ENCODE measurements at places on chromosomes 2 and 18. TPM values are rescaled to one million over a fixed set of nuclear protein-coding genes. Genes with fewer than 3 reads are reported as not detected.

The POTEI gene
- total RNA-seq: not detected

The SERPINB7 gene
- not detected for total RNA-seq

GRCh38 chr2:129711816-129712675 is 267.4 kb upstream of the RAB6C start:
- ATAC-seq: no peak

The UGT1A8 gene
- not detected for total RNA-seq

DNA sequence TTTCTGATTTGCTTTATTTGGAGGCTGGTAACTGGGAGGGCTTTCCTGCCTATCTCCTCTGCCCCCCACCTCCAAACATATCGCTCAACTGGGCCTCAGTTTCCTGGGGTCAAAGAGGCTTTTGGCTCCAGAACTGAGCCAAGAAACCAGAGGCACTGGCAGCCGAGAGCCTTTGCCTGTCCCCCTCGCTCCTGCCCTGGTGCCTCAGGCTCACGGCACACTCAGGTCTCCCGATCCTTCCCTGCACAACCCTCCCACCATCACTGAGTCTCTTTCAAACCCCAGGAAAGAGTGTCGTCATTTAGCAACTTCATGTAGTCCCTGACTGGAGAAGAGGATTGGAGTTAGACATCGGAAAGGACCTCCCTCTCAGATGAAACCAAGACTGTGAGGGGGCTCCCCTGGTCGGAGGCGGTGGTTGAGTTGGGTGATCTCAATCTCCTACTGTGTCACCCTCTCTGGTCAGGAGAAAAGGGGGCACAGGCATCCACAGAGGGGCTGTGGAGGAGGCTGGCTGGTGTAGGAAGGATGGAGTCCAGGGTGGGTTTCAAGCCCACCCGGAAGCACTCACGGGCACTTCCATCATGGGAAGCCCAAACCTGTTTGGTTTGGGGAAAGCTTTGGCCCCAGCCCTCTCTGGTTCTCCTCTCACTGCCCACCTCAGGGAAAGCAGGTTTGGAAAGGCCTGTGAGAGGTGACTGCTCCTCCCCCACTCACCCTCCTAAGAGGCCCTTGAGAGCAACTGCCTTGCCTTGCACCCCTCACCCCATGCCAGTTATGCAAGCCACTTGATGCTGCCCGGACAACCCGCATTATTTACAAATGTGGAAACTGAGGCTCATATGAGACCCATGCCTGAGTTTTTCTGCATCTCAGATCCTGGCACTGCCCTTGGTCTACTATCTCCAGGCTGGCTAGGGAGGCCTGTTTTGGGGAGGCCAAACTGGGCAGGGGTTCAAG is 62.3 kb downstream of the TNS1 start:
- ATAC-seq: no peak

- no peak for ATAC-seq
These were observed 108.9 kb downstream of the CD226 start for GRCh38 chr18:69838620-69839411.

The STAMBP gene
- 38.5 TPM for total RNA-seq

DNA sequence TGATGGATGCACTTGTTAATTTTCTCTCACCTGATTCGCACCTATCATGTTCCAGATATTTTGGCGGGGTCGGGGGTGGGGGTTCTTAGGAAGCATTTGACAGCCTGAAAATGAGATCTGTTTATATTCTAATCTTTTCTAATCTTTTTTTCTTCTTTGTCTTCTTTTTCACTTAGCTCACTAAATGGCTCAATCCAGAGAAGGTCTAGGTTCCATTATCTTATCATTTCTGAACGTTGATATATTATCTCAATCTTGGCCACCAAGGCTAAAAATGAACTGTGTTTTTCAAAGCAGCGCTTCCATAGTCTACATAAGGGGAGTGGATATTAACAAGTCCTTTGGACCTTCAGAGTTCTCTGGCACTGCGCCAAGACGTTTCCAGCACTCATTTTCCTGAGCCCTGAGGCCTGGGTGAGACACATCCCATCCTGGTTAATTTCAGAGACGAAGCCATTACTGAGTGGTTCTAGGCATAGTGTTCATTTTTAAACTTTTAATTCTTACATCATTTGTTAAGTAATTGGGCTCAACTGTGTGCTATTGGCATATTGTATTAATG is 229.0 kb downstream of the SOX11 start:
- no peak for ATAC-seq

The SH3YL1 gene
- total RNA-seq: 24.9 TPM

DNA sequence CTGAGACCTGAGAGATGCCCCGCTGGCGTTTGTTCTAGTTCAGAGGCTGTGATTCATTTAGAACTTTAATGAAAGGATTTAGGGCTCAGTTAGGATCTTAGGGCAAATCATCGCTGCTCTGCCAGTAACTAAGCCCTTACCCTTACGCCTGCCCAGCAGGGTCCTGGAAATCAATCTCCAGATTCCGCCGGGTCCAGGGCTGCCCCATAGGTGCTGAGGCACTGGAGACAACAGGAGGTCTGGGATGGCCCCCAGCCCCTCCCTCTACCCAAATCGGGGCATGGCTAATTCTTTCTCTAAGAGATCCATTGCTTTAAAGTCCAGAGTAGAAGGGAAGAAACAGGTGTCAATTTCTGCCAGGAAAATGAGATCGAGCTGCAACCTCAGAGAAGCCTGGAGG is 83.1 kb downstream of the SDC1 start:
- no peak for ATAC-seq

DNA sequence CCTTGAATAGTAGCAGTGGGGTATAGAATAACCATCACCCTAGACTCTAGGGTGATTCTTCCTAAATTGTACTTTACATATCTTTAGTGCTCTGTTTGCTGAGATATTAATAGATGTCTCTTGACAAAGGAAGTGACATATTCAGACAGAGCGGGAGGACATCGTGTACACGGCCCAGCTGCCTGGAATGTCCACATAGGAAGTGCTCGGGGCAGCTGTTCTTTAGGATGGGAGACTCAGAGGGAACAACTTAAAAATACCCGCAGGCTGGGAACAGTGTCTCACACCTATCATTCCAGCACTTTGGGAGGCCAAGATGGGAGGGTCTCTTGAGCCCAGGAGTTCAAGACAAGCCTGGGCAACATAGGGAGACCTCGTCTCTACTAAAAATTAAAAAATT is 206.1 kb downstream of the FAM210A start:
- peak; percentile 80 for ATAC-seq

The CHRNA1 gene
- total RNA-seq: not detected

The ABCG5 gene
- not detected for total RNA-seq

- ATAC-seq: no peak
These were observed 1266.8 kb upstream of the TMEFF2 start for GRCh38 chr2:193461431-193461934.

The CSRNP3 gene
- 3.7 TPM for total RNA-seq

GRCh38 chr2:128604045-128604444 is 285.4 kb upstream of the HS6ST1 start:
- no peak for ATAC-seq

The CACNB4 gene
- 1.4 TPM for total RNA-seq

GRCh38 chr2:226366920-226367319 is 432.7 kb downstream of the IRS1 start:
- no peak for ATAC-seq

DNA sequence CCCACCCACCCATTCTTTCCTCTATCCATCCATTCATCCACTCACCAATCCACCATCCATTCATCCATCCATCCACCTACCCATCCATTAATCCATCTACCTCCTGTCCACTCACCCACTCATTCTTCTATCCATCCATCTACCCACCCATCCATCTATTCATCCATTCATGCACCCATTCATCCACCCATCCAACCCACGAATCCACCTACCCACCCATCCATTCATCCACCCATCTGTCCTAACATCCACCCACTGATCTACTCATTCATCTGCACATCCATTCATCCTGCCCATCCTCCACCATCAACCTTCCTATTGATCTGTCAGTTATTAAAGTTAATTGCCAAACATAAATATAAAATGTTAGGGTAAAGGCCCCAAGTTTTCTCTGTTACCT is 25.6 kb downstream of the LDLRAD4 start:
- no peak for ATAC-seq

DNA sequence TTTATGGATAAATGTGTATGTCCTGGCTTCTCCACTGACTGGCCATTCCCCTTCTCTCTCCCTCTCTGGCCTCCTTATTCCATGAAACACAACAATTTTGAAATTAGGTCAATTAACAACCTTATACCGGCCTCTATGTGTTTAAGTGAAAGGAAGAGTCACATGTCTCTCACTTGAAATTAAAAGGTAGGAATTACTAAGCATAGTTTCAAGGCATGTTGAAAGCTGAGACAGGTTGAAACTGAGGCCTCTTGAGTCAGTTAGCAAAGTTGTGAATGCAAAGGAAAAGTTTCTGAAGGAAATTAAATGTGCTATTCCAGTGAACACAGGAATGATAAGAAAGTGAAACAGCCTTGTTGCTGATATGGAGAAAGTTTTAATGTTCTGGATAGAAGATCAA is 69.7 kb downstream of the ADAM23 start:
- no peak for ATAC-seq

The RFX8 gene
- total RNA-seq: not detected

The CD8B2 gene
- total RNA-seq: 0.13 TPM

- peak; percentile 57 for ATAC-seq
These were observed 199.1 kb downstream of the ZFP36L2 start for GRCh38 chr2:43027097-43027873.

The TEX44 gene
- total RNA-seq: not detected

DNA sequence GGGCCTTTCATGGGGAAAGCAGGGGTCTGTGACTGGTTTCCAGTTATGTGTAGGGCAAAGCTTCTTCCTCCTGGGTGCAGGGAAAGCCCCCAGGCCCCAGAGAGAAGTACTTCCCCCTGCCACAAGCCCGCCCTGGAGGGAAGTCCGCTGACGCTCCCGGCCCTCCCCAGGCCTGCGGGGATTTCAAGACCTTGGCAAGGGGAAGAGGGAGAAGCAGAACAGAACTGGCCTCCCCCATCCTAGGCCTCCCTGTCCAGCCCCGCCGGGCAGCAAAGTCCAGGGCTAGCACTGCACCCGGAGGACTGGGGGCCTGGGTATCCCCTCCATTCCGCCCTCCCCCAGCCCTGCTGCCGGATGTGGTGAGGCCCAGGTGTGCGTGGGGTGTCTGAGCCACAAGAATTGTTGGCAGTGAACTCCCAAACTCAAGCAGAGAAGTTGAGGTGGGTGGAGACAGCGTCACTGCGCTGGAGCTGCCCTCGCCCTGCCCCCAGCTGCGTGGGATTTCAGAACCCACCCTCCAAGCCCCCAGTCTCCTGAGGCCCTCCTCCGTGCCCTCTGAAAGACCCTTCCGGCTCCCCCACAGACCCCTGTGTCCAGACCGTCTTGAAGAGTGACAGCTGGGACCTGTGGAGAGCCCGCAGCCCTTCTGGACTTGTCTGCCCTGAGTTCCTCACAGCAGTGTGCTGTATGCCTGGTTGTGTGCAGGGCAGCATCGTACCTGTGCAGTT is 1.1 kb upstream of the DUSP2 start:
- no peak for ATAC-seq

- no peak for ATAC-seq
These were observed 5.8 kb upstream of the DTYMK start for GRCh38 chr2:241692448-241692847.

GRCh38 chr18:40469316-40469715 is 1485.7 kb upstream of the PIK3C3 start:
- ATAC-seq: no peak

The TBC1D8 gene
- 20.6 TPM for total RNA-seq

The KHK gene
- 2.5 TPM for total RNA-seq

DNA sequence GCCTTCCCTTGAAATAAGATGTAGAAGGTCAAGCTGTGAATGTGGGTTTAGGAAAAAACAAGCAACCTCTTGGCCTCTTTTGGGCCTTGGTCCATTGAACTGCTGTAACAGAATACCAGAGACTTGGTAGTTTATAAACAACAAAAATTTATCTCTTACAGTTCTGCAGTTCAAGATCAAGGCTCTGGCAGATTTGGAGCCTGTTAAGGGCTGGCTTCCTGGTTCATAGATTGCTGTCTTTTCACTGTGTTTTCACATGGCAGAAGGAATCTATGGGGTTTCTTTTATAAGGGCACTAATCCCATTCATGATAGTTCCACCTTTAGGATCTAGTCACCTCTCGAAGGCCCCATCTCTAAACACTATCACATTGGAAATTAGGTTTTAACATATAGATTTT is 20.2 kb upstream of the STK17B start:
- no peak for ATAC-seq

GRCh38 chr2:62505109-62505749 is 766 bp downstream of the TMEM17 start:
- no peak for ATAC-seq

DNA sequence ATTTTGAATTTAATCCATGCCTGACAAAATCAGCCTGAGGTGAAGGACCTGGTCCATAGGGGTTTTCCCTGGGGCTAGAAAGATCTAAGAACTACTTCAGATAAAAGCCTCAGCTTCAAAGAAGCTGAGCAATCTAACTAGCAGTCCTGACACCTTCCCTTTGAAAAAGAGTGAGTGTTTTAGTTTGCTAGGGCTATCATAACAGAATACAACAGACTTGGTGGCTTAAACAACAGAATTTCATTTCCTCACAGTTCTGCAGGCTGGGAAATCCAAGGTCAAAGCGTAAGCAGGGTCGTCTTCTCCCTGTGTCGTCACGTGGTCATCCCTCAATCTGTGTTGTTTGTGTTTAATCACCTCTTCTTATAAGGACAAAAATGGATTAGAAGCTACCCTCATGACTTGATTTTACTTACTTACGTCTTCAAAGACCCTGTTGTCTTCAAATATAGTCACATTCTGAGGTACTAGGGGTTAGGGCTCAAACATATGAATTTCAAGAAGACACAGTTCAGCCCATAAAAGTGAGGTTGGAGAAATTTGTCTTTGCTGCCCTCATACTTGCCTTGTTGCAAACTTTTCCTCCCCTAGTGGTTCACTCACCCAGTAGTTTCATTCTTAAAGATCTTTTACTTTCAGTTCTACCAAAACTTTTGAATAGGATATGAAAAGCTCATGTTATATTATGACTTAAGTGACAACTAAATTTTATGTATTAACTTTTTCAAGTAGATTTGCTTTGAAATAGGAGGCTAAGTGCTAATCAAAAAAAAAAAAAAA is 673.8 kb downstream of the ARHGAP15 start:
- no peak for ATAC-seq

DNA sequence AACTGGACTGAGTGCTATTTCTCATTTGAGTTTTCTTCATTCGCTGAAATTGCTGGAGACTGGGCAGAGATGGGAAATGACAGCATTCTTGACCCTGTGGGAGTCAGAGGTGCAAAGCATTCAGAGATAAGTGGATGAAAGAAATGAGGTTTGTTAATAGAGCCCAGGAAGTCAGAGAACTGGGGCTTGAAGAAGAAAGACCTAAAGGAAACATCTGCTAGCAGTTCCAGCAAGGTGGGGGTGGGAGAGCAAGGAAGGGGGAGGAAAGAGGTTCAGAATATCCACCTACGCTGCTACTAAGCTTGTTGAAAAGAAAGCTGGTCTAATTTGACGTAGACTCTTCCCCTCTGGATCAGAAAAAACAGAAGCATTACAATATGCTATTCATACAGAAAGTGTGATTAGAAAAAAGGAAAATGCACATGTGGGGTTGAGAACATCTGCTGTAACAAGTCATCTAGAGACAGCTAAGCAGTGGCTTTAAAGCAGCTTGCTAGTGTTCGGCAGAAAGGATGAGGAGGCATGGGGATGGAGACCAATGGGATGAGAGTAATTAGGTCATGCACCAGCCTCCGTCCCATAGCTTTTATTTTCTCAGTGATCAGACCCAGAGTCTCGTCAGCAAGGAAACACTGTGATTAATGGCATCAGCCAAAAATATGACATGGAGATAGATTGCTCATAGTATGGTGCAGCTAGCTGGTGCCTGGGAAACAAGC is 29.7 kb downstream of the NAB1 start:
- ATAC-seq: no peak

The PLB1 gene
- 3.0 TPM for total RNA-seq

GRCh38 chr2:79740879-79741443 is 228.1 kb downstream of the CTNNA2 start:
- ATAC-seq: no peak

GRCh38 chr2:52074130-52074719 is 1042.3 kb upstream of the NRXN1 start:
- ATAC-seq: no peak
